ENCODE measurements at places on chromosomes 4 and X.

GRCh38 chr4:373062-373839, 35.6 kb downstream of the ZNF141 start:
- DNase-seq, result no peak

GRCh38 chr4:168656055-168656660, 159.3 kb downstream of the PALLD start:
- DNase-seq, result no peak

- no peak for DNase-seq
Observed at GRCh38 chr4:28444886-28445496, 1584.3 kb downstream of the STIM2 start.

DNA sequence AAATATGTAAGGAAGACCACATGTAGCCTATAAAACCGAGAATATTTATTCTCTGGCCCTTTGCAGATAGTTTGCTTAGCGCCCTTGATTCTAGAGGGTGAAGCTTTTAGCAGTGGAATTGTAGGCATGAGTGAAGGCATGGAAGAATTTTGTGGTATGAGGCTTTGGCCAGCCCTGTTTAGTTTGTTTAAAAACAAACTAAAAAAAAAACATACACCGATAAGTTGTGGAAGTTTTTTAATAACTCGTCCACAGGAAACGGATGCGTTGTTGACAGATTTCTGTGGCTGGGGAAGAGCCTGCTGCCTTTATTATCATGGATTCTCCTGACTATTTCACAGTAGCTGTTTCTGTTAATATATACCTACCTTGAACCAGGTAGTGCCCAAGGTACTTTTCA, 194.7 kb upstream of the LNX1 start:
- no peak for DNase-seq

- DNase-seq, result peak; percentile 44
Observed at GRCh38 chrX:107716118-107716684, 59.4 kb downstream of the TSC22D3 start.

GRCh38 chr4:103050736-103051436, 25.7 kb downstream of the SLC9B2 start:
- no peak for DNase-seq

GRCh38 chr4:88467392-88467791, 10.5 kb downstream of the HERC5 start:
- DNase-seq, result no peak

- DNase-seq, result no peak
Observed at GRCh38 chr4:20532116-20532790, 168.0 kb upstream of the PACRGL start.

DNA sequence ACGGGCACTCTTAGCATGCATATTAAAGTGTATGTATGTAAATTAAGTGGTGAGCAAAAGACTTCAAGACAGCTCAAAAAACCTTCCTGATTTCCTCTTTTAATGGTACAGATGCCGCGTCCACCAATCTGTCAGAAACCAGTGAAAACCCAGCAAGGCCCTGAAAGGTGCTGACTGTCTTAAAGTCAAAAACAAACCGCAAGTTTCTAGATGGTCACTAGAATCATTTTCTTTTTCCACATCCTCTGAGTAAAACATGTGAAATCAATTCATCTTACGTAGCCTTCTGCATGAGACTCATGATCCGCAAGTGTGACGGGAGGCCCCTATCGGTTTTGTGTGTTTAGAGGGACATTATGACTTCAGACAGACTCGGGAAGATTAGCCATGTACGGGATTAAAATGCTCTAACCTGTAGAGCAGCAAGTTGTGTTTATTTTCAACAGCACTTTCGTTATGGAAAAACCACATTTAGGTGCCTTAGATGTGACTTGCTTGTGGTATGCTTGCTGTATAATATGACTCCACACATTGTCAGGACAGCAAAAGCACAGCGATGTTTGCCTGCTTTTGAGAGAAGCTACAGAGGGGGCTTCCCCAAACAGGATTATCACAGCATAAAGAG, 88.2 kb upstream of the STS start:
- DNase-seq, result no peak

GRCh38 chr4:2331519-2332200, 69.8 kb upstream of the MXD4 start:
- DNase-seq, result no peak

DNA sequence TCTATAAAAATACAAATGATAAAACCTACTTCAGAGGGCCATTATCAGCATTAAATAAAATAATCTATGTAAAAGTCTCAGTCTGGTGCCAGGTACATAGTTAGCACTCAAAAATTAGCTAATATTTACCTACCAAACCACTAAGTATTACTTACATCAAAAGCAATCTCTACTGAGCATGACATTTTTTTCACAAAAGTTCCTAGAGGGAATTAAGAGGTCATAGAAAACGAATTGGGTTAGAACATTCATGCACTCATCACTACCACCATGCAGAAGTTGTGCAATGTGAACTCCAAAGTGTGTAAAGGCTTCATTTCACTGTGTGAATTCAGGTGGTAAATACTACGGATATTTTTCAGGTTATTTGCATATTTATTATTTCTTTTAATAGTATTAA, 209.5 kb upstream of the FGF13 start:
- DNase-seq, result no peak

DNA sequence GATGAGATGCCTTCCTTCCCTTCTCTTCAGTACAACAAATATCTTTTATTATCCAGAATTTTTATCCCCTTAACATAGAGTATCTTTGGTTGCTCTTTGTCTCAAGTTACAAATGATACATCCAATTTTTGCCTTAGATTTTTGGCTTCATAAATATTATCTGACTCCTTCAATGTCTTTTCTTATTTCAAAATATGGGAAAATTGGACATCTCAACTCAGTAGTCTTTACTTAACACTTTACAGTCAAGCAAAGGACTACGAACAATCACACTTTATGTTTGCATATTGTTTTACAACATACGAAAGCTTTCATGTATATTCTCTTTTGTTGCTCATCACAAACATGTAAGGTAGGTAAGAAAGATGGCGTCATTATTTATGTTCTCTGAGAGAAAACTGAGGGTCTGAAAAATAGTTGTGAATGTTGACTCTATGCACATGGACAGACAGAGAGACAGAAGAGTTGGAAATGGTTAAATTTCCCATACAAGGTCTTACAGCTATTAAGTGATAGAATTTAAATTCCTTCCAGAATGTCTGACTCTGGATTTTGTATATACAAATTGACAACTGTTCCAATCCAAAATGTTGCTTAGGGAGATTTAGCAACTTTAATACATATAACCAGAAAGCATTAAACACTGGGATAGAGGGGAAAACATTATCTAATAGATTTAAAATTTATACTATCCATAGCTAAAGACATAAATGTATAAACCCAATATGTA, 29.4 kb downstream of the DCHS2 start:
- no peak for DNase-seq

- DNase-seq, result peak; percentile 49
Observed at GRCh38 chrX:12981880-12982279, 7.0 kb downstream of the TMSB4X start.

GRCh38 chr4:140097572-140097971, 56.4 kb downstream of the MAML3 start:
- DNase-seq, result no peak

DNA sequence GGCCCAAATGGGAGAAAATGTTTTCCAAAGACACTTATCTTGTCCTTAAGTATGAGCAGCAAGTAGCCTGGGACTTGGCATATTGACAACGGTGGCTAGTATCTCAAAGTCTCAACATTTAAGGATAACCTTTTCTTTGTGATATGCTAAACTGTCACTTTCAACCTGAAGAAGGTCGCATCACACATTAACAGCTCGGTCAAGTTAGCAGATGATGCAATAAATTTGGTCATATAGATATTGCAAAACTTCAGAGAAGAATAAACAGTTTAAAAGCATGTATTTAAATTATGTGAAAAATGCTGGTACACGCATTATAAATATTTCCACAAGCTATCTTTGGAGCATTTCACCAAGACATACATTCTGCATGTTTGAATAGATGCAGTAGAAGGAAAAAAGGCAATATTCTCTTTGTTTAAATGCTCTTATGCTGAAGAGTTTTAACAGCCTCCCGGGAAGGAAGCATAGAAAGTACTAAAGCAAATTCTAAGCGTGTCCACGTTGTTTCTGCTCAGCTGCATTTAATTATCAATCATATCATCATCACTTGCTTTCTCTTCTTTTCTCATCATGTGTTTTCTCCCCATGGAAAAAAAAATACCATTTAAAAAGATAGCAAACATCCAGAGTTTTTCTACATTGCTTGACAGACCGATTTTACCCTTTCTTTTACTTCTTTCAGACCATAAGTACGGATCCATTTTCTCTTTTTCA, 24.2 kb downstream of the ARHGAP6 start:
- no peak for DNase-seq

DNA sequence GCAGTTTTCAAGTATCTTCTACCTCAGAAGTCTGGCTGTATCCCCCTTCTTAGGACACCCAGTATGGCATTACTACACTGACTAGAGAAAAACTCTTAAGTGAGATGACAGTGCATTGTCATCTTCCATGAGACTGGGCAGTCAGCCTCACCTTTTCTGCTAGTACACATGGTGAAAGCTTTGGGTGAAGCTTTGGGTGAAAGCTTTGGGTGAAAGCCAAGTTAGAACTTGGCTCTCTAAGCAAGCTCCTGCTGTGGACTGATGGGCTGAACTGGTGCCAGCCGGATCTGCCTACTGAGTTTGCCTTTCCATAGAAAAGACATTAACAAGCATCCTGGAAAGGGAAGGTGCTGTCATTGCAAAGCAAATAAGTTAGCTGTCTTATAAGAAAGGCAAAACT, 8.8 kb downstream of the EPHA5 start:
- DNase-seq, result no peak

DNA sequence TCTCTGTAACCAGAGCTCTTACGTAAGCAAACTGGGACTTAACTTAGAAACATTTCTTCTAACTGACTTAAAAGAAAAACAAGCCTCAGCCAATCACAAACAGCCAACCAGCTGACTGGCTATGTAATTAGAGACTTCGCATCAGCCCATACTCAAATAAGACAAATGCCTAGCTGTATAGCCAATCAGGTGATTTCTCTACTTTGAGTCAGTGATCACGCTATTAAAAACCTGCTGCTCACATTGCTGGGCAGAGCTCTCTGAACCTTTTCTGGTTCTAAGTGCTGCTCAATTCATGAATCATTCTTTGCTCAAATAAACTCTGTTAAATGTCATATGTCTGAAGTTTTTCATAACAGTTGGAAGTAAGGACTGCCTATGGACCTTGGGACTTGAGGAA, 9.9 kb upstream of the SMIM10L2A start:
- no peak for DNase-seq

DNA sequence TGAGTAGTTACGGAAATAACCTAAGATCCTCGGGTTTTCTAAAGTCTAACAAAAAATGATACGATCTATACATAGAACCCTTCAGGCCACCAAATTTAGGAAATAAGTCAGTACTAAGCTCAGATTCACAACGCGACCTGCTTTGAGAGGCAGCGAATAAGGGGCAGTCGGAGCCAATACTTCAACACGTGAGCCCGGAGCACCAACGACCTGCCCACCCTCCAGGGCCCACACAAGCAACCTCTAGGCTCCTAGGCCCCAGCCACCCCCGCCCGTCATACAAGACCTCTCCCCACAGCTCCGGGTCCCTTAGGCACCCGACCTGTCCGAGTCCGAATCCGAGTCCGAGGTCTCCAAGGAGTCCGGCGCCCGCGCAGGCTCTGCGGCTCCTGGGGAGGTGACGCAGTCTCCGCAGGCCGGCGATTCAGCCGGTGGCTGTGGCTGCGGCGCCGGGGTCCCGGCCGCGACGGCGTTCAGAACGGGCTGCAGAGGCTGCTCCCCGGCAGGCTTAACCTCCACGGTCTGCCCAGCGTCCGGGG, 580 bp downstream of the NAF1 start:
- DNase-seq, result peak; percentile 63

GRCh38 chrX:115894087-115894486, 276.5 kb upstream of the AGTR2 start:
- DNase-seq, result no peak

DNA sequence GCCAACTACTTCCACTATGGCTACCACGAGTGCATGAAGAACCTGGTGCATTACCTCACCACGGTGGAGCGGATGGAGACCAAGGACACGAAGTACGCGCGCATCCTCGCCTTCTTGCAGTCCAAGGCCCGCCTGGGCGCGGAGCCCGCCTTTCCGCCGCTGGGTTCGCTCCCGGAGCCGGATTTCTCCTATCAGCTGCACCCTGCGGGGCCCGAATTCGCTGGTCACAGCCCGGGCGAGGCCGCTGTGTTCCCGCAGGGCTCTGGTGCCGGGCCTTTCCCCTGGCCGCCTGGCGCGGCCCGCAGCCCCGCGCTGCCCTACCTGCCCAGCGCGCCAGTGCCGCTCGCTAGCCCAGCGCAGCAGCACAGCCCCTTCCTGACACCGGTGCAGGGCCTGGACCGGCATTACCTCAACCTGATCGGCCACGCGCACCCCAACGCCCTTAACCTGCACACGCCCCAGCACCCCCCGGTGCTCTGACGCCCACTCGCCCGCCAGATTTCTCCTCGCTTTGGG, 2.1 kb downstream of the HELT start:
- no peak for DNase-seq

- no peak for DNase-seq
Observed at GRCh38 chrX:16240231-16240905, 73.1 kb downstream of the MAGEB17 start.

GRCh38 chrX:132853040-132853439, 105.4 kb downstream of the HS6ST2 start:
- DNase-seq, result no peak

DNA sequence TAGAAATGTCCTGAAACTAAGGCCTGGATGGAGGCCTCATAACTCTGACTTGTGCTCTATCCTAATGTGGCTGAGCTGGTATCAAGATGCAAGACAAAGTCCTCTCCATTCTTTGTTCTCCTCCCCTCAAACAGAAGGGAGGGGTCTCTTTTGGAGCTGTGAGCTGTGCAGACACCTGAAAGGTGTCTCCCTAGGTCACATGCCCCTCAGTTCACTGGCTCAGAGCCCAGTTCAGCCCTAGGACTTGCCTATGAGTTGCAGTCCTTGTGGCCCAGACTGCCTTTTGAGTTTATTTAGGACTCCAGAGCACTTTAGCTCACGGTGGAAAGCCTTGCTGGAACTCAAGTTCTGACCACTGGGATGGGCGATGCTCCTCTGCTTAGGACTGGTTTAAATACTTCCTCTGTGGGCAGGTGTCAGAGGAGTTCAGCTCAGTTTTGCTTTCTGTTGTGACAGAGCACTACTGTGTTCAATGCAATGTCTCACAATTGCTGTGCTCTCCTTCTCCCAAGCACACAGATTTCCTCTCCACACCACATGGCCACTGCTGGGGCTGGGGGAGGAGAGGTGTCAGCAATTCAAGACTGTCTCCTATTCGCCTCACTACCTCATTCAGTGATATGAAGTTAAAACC, 84.8 kb upstream of the ZNF827 start:
- no peak for DNase-seq

GRCh38 chr4:8671712-8672290, 79.2 kb downstream of the CPZ start:
- DNase-seq, result no peak

DNA sequence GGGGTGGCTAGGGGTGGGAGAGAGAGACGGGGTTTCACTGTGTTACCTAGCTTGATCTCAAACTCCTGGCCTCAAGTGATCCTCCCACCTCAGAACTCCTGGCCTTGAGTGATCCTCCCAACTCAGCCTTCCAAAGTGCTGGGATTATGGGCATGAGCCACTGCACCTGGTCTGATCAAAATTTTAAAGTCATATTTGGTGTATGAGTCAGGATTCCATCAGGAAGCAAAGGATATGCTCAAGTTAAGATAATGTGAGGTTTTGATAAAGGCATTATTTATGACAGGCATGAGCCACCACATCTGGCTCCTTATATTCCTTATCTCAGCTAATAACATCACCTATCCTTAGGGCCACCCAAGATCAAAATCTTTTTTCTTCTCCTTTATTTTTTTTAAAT, 182.0 kb downstream of the SLC4A4 start:
- no peak for DNase-seq
